ENCODE measurements at places on chromosomes 1 and 21. TPM values are rescaled to one million over a fixed set of nuclear protein-coding genes. Genes with fewer than 3 reads are reported as not detected.

Gene ANGPTL3
- total RNA-seq = not detected

Gene PLA2G2C
- not detected for total RNA-seq

Gene CADM3
- total RNA-seq = 15.8 TPM

Gene ZC3H12A
- total RNA-seq = 3.9 TPM

Gene UQCRHL
- total RNA-seq = 2.9 TPM

Gene KIAA0040
- 21.4 TPM for total RNA-seq

Gene OPRD1
- not detected for total RNA-seq

Gene SPRR1B
- total RNA-seq = not detected

Gene LCE2A
- not detected for total RNA-seq

Gene TOE1
- total RNA-seq = 28.4 TPM

Gene NPPB
- not detected for total RNA-seq

Gene ELF3
- total RNA-seq = 0.32 TPM

Gene GFI1
- total RNA-seq = 0.15 TPM

Gene THEMIS2
- 19.0 TPM for total RNA-seq

Gene HSD3B1
- not detected for total RNA-seq

Gene LCE1B
- total RNA-seq = not detected

Gene IFI44L
- 745 TPM for total RNA-seq

Gene GPR37L1
- total RNA-seq = not detected

Gene LRRC3
- 0.61 TPM for total RNA-seq

Gene TTC39A
- total RNA-seq = 0.32 TPM

Gene KRTAP7-1
- total RNA-seq = not detected

Gene OR2T33
- total RNA-seq = not detected

Gene LCE2B
- not detected for total RNA-seq

Gene TXNDC12
- 30.2 TPM for total RNA-seq

Gene CD34
- total RNA-seq = 5.8 TPM

Gene CRP
- 0.32 TPM for total RNA-seq

Gene MCOLN2
- total RNA-seq = not detected

Gene ASH1L
- 15.0 TPM for total RNA-seq

Gene S100A8
- not detected for total RNA-seq

Gene RIPPLY3
- total RNA-seq = not detected

Gene SH2D1B
- not detected for total RNA-seq

Gene CORT
- not detected for total RNA-seq

Gene OR2T34
- not detected for total RNA-seq

Gene MIXL1
- total RNA-seq = 0.32 TPM

Gene SELENON
- 18.1 TPM for total RNA-seq

Gene CACNA1S
- not detected for total RNA-seq

Gene PRELP
- under 0.01 TPM for total RNA-seq

Gene SPRR5
- total RNA-seq = not detected
